Right atrium auricular region (tissue), 2 donors: ENCODE measurements at places on chromosomes 13 and 19. TPM values are rescaled to one million over a fixed set of nuclear protein-coding genes. Genes with fewer than 3 reads are reported as not detected.

DNA sequence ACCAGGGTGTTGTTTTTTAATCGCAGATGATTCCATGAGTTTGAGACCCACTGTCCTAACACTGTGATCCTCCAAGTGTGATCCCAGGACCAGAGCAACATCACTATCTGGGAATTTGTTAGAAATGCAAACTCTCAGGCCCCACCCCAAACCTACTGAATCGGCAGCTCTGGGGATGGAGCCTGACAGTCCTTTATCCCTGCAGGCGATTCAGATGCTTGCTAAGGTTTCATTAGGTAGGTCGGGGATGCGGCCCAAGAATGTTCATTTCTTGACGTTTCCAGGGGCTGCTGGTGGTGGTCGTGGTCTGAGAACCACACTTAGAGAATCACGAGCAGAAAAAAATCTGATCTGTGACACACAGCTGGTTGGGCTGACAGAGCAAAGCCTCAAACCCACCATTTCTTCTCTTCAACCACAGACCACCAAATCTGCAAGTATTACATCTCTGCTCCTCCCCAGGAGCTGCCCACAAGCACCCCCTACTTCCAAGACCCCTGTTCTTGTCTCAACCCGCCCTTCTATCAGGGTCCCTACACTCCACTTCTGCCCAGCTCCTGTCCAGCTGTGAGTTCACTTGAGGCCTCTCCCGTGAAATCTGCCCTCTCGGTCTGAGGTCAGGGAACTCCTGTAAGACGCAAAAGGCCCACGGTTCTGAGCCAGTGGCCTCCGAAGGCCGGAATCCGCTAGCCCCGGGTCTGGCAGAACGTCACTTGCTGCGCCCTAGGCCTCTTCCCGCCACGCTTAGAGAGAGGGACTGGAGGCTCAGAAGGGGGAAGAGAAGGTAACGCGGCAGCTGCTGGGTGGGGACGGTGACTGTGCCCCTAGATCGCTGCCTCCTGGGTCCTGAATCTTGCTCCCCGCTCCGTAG, 1.1 kb upstream of the FARP1 start:
- DNase-seq = no peak

DNA sequence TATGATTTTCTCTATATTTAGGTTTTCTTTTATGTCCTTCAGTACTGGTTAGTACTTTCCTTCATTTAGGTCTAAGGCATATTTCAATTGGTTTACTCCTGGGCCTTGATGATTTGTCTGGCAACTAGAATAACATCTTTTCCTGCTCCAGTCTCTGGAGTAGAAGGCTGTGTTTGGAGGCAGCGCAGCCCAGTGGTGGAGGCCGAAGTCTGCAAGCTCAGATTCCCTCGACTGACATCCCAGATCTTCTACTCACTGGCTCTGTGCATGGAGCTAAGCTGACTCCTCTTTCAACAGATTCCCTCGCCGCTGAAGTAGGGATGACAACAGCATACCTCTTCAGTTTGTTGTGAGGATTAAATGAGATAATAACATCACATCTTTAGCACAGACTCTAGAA, 141.0 kb downstream of the RAP2A start:
- no peak for DNase-seq

GRCh38 chr13:46803586-46803985, 6.6 kb upstream of the ESD start:
- no peak for DNase-seq

DNA sequence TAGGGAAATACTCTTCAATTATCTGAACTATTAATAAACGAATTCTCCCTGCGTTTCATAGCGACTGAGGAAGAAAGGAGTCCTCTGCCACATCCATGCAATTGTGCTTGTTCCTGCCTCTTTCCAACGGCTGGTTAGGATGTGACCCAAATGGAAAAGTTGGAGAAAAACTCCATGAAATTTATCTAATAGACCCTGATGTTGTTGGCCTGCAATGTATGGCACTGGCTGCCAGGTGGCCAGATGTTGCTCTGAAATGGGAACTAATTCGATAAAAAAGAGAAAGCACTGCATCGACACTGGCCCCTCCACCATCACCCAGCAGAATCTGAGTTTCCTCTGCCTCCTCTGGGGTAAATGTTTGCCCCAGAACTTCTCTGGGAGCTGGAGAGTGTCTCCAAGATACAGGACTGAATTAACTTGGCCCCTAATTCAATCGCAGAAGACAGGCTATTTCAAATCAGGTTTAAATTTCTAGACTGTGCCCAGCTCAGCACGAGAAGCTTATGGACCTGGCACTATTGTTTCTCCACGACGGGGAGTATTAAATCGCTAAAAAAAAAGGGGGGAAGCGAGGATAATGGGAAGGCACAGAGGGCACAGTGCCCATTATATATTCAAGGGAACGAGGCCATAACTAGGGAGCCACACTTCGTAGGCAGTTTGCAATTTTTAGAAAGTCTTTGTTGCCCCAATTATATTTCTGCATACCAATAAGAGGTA, 103.9 kb downstream of the ZIC5 start:
- no peak for DNase-seq

GRCh38 chr13:97889803-97890202, 63.7 kb upstream of the IPO5 start:
- DNase-seq = no peak

DNA sequence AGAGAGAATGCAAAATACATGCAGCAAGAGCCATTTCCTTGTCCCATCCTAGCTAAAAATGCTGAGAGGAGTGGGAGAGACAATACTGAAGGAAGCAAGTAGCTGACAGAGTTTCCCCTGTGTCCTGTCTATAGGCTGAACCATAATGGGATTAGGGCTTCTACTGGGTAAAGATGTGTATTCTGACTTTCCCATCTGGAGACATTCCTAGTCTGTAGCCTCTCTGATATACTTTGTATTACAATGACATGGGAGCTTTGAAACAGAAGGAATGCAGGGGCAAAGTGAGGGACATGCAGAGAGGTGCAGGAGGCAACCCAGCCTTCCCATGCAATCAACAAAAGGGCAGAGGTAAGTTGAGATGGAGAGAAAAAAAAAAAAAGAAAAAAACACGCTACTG, 10.5 kb upstream of the GPC6 start:
- no peak for DNase-seq

DNA sequence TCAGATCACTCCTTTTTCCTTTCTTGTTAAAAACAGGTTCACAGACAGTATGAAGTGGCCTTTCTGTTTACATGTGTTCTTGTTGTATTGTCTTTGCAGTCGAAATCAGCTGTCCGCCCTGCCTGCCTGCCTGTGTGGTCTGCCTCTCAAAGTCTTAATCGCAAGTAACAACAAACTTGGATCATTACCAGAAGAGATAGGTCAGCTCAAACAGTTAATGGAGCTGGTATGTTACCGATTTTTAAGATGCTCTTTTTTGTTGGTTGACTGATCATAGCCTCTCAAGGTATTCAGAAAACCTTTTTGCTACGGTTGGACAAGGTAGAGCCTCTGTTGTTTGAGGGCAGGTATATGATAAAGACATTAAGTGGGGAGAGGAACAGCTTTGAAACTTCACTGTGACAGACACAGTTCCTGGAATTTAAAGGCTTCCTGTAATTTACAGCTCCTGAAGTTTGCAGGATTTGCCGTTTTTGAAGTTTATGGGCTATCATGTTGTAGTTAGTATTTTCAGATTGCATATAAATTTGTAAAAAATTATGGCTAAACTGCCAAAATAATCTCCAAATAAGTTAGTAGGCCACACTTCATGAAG, 116.1 kb downstream of the LRCH1 start:
- no peak for DNase-seq

DNA sequence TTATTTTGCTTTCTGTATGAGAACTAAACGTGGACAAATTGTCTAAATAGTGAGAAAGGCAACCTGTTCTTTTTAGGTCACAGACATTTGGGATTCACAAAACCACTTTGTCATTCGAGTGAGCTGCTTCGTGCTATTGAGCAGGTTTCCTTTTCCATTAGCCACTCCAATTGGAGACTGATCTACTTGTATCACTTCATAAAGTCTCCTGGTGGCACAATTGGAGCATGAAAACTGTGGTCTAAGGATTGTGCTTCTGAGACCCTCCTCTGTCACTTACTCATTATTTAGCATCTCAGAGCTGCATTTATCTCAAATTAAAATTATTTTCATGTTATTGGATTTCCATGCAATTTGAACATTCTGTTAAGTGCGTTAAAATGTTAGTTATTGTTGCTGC, 397.7 kb downstream of the TDRD3 start:
- DNase-seq = no peak

DNA sequence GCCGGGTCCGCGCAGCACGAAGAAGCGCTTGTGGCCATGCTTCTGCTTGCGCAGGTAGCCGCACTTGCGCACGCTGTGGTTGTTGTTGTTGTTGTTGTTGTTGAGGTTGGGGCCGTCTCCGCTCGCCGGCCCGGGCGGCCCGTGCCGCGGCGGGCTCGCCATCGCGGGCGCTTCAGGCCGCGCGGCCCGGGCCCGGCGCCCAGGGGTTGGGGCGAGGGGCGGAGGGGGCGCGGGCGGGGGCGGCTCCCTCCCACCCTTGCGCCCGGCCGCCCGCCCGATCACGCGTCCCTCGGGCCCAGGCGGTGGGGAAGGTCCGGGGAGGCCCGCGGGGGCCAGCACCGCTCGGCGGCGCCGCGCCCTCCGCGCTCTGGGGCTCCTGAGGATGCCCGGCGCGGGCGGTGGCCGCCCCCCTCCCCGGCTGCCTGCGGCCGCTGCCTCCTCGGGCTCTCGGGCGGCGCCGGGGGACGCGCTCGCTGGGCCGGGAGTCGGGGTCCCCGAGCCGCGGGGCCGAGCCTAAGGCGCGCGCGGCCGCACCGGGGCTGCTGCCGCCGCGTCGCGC, 412 bp downstream of the IRS2 start:
- DNase-seq = no peak

- DNase-seq = no peak
Observed at GRCh38 chr19:34639491-34640085, 37.4 kb downstream of the SCGB2B2 start.

DNA sequence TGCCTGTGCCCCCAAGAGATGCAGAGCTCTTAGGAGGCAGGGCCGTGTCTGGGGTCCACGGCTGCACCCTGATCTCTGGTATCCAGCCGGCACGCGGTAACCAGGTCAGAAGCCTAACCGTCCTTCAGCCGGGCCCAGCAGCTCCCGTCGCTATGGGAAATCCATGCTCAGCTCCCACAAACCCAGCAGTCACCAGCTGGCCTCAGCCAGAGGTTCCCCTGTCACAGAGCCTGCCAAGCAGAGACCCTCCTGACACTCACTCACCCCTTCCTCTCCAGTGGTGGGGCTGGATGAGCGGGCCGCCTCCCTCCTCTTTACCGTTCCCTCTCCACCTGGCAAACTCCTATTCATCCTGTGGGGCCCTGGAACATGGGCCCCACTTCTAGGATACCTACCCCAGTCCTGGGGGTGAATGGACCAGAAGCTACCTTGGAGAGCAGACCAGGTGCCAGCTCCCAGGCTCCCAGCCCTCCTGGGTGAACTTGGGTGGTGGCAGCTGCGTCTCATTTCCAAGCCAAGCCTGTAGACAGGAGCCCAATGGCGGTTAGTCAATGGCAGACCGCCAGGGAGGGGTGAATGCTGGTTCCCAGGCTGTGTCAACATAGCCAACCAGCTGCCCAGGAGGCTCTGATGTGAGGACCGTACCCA, 21.4 kb upstream of the TCF3 start:
- DNase-seq = no peak

DNA sequence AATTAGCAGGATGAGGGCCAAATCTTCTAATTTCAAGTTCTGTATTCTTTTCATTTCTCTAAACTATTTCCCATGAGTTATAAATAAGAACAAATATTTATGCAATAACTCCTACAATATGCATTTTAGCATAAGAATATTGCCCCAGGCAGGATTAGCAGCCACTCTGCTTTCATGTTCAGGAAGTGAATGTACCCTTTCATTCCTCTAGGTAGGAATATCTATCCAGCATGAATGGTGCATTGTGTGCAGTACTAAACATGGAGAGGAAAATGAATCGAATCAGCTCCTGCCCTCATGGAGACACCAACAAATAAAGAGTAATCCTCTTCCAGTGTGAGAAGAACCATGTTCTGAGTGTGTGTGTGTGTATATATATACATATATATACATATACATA, 41.0 kb downstream of the LHFPL6 start:
- no peak for DNase-seq

- DNase-seq = no peak
Observed at GRCh38 chr13:112690283-112690929, 568 bp downstream of the ATP11A start.

GRCh38 chr19:29445246-29445645, 80.5 kb upstream of the VSTM2B start:
- DNase-seq = no peak

- DNase-seq = no peak
Observed at GRCh38 chr13:110650436-110650835, 35.1 kb downstream of the NAXD start.

DNA sequence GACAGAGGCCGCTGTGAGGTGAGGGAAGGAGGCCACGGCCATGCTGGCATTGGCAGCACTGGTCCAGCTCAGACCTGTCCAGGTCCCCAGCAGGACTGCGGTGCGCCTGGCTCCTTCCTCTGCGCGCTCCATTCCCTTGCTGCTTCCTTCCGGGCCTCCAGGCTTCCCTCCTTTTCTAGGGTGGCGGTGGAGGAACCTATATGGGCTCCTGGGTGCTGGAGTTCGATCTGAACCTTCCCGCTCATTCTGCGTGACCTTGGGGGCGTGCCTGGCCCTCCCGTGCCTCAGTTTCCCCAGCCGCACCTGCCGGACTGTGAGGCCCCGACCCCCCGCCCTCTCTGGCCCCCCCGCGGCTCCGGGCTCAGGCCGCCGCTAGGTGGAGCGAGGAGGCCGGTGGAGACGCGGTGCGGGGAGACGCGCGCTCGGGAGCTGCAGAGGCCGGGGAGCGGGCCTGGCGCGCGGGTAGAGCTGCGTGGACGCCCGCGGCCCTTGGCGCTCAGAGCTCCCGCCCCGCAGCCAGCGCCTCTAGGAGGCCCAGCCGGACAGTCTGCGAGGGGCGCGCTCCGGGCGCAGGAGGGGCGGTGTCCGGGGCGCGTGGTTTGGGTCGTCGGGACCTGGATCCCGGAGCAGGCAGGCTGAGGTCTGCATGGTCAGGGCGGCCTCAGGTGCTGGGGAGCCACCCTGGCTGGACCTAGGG, 29.9 kb downstream of the EFNA2 start:
- DNase-seq = no peak

GRCh38 chr19:32662186-32662585, 12.8 kb downstream of the ANKRD27 start:
- no peak for DNase-seq

DNA sequence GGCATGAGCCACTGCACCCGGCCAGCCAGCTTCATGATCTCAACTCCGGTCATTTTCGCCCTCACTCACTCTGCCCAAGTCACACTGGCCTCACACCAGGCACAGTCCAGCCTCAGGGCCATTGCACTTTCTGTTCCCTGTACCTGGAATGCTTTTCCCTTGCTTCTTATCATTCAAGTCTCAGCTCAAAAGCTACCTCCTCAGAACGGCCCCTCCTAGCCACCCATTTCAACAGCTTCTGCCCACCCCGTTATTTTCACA, 2.5 kb upstream of the TLE2 start:
- DNase-seq = no peak

The CGB2 gene
- not detected for total RNA-seq

The SLC5A5 gene
- total RNA-seq = not detected

The FUT1 gene
- 3.1 TPM for total RNA-seq

The CEACAM6 gene
- total RNA-seq = not detected

The PNPLA6 gene
- total RNA-seq = 70.6 TPM

The CYP4F2 gene
- not detected for total RNA-seq

The BEST2 gene
- not detected for total RNA-seq

The KLK4 gene
- not detected for total RNA-seq
